Common myeloid progenitor, CD34-positive (primary cell): ENCODE measurements at places on chromosomes 12 and 14.

- peak; percentile 92 for DNase-seq
- H3K4me3 ChIP-seq = peak overlapping the region; percentile 60
- H3K27ac ChIP-seq = no peak overlapping the region
- H3K4me1 ChIP-seq = peaks cover 32% of the 10 kb centered on the region
Measured at GRCh38 chr12:49967042-49967776, 5.5 kb downstream of the AQP5 start.

DNA sequence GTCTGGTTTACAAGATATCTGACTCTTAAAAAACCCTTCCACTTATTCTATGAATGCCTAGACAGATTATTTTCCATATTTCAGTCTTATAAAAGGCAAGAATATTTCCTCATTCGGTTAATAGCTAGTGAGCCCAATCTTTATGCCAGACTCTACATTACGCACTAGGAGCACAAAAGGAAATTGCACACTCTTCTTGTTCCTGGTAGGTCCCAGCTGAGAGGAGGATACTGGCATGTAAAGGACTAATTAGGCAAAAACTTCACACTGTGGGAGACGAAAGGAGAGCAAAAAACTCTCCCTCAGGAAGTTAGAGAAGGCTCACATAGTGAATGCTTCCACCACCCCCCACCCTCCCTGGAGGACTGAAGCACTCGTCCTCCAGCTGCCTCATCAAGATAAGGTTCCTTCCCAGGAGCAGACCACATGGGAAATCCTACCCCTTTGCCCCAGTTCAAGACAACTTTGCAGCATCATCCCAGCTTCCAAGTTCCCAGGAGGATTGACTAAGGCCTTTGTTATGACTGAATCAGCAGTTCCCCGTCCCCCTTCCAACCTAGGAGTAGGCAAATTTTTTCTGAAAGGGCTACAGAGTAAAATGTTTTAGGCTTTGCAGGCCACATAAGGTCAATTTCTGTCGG lies 14.5 kb downstream of the CAPZA3 start:
- peak; percentile 2 for DNase-seq
- no peaks in the 10 kb centered on the region for H3K4me1 ChIP-seq
- no peak overlapping the region for H3K27ac ChIP-seq
- H3K36me3 ChIP-seq = no peaks in the 10 kb centered on the region
- no peaks in the 10 kb centered on the region for H3K27me3 ChIP-seq
- H3K4me3 ChIP-seq = no peak overlapping the region

- no peak overlapping the region for H3K27ac ChIP-seq
- H3K36me3 ChIP-seq = no peaks in the 10 kb centered on the region
- H3K4me3 ChIP-seq = no peak overlapping the region
- H3K27me3 ChIP-seq = no peaks in the 10 kb centered on the region
- no peak for DNase-seq
- H3K4me1 ChIP-seq = peaks cover 6% of the 10 kb centered on the region
Measured at GRCh38 chr12:131101703-131102492, 148.2 kb downstream of the ADGRD1 start.

GRCh38 chr12:89863493-89863938 lies 154.9 kb upstream of the ATP2B1 start:
- H3K4me3 ChIP-seq = no peak overlapping the region
- peak; percentile 29 for DNase-seq
- H3K27me3 ChIP-seq = no peaks in the 10 kb centered on the region
- no peaks in the 10 kb centered on the region for H3K36me3 ChIP-seq
- H3K4me1 ChIP-seq = peaks cover 26% of the 10 kb centered on the region
- H3K27ac ChIP-seq = peak overlapping the region; percentile 72

DNA sequence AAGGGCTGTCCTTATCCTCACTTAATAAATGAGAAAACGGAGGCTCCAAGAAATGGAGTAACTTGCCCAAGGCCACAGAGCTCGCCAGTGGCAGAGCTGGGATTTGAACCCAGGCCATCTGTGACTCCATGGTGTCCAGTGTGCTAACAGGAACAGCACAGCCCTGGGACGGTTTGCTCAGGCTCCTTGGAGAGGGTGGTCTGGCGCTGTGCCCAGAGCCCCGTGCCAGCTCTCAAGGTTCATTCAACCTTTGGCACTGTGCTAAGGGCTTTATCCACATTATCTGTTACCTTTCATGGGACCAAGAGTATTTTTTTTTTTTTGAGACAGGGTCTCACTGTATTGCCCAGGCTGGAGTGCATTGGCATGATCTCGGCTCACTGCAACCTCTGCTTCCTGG lies 8.1 kb downstream of the DAO start:
- H3K4me1 ChIP-seq = no peaks in the 10 kb centered on the region
- H3K27me3 ChIP-seq = no peaks in the 10 kb centered on the region
- H3K4me3 ChIP-seq = no peak overlapping the region
- H3K36me3 ChIP-seq = no peaks in the 10 kb centered on the region

DNA sequence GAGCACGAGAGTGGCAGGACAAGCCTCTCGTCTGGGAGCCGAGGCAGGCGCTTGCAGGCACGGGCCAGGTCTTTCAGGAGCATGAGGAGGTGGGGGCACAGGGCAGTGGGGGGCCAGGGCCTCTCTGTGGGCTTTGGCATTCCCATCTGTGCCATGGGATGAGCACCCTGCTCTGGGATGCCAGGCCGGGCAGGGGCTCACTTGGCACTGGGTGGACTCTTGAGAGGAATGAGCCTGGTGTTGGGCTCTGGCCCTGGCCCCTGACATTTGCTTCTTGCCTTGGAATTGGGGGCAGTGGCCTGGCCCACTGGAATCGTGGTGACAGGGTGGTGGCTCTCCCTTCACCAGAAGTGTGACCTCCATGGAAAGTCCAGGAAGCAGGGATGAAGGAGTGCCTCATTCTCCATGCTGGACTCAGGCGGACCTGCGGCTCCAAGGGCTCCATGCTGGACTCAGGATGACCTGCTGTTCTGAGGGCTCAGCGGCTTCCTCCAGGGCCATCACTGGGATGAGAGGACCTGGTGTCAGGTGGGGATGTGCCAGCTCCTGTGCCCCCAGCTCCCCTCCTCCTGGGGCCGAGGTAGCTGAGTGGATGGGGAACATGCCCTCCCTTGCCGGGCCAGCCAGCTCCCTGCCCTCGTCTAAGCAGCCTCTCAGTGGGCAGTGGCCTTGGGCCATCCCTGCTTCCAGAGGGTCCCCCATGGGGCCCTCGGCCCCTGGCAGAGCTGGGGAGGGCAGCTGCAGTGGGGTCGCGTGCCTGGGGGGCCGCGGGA lies 220.3 kb downstream of the KIF26A start:
- no peaks in the 10 kb centered on the region for H3K36me3 ChIP-seq
- peaks cover 5% of the 10 kb centered on the region for H3K27me3 ChIP-seq
- H3K4me1 ChIP-seq = no peaks in the 10 kb centered on the region
- H3K27ac ChIP-seq = no peak overlapping the region

GRCh38 chr12:132163911-132164288 lies 19.6 kb downstream of the NOC4L start:
- DNase-seq = no peak
- H3K4me1 ChIP-seq = peaks cover 7% of the 10 kb centered on the region
- H3K4me3 ChIP-seq = no peak overlapping the region
- H3K27ac ChIP-seq = no peak overlapping the region
- H3K27me3 ChIP-seq = no peaks in the 10 kb centered on the region
- no peaks in the 10 kb centered on the region for H3K36me3 ChIP-seq

GRCh38 chr14:66698503-66698902 lies 190.6 kb downstream of the GPHN start:
- no peaks in the 10 kb centered on the region for H3K36me3 ChIP-seq
- H3K27me3 ChIP-seq = no peaks in the 10 kb centered on the region
- no peak overlapping the region for H3K27ac ChIP-seq
- no peak for DNase-seq
- H3K4me1 ChIP-seq = no peaks in the 10 kb centered on the region
- H3K4me3 ChIP-seq = no peak overlapping the region

DNA sequence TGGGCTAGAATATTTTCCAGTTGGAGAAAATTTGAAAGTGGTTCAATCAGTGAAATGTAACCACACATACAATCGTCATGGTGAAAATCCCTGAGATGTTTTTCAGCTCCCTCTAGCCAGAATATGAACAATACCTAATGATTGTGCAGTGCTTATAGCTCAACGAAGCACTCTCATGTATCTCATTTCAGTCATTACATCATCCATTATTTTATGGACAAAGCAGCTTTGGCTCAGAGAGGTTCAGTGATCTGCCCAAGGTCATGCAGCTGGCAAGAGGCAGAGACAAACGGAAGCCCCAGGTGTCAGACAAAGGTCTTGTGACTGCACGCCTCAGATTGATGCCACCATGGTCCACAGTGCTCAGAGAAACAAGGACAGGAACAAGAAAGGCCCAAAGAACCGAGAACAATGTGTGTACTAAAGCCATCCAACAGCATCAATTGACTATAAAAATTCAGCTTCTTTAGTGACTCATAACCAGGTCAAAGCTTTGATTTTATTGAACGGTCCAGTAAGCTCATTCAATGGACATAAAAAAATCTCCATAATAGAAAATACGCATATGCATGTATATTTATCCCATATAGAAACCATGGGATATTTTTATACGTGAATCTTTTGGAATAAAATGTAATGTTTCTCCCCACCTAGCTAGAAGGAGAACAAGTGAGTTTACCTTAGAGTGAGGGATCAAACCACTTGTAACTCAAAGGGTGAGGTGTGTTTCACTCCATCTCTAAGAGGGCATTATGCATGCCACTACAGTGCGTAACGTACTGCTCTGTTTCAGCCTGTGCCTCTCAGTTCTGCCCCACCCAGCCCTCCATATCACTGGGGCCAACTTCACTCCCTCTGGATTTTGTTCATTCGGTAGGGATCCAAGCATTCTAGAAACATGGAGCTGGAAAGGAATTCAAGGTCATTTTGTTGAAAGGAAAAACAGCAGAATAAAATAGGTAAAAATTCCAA lies 141.8 kb downstream of the GRIN2B start:
- H3K27me3 ChIP-seq = peaks cover 2% of the 10 kb centered on the region
- no peak overlapping the region for H3K27ac ChIP-seq
- H3K4me3 ChIP-seq = no peak overlapping the region
- H3K36me3 ChIP-seq = no peaks in the 10 kb centered on the region
- H3K4me1 ChIP-seq = no peaks in the 10 kb centered on the region
- DNase-seq = no peak

GRCh38 chr14:78633752-78634151 lies 463.6 kb downstream of the NRXN3 start:
- no peak overlapping the region for H3K27ac ChIP-seq
- H3K36me3 ChIP-seq = no peaks in the 10 kb centered on the region
- DNase-seq = no peak
- no peak overlapping the region for H3K4me3 ChIP-seq
- no peaks in the 10 kb centered on the region for H3K4me1 ChIP-seq

- H3K27ac ChIP-seq = peak overlapping the region; percentile 50
- H3K4me3 ChIP-seq = peak overlapping the region; percentile 89
- no peaks in the 10 kb centered on the region for H3K36me3 ChIP-seq
Measured at GRCh38 chr14:70907996-70908934, 1.0 kb downstream of the PCNX1 start.

GRCh38 chr14:93736378-93737014 lies 51.8 kb downstream of the PRIMA1 start:
- no peaks in the 10 kb centered on the region for H3K4me1 ChIP-seq
- H3K4me3 ChIP-seq = no peak overlapping the region
- peaks cover 11% of the 10 kb centered on the region for H3K27me3 ChIP-seq
- H3K27ac ChIP-seq = no peak overlapping the region

- no peaks in the 10 kb centered on the region for H3K4me1 ChIP-seq
- H3K27me3 ChIP-seq = peaks cover 7% of the 10 kb centered on the region
- H3K36me3 ChIP-seq = no peaks in the 10 kb centered on the region
Measured at GRCh38 chr14:61197416-61197815, 83.7 kb downstream of the TMEM30B start.

GRCh38 chr14:28931999-28932398 lies 165.4 kb downstream of the FOXG1 start:
- no peak for DNase-seq
- H3K27me3 ChIP-seq = no peaks in the 10 kb centered on the region
- H3K27ac ChIP-seq = no peak overlapping the region
- H3K36me3 ChIP-seq = no peaks in the 10 kb centered on the region
- no peak overlapping the region for H3K4me3 ChIP-seq

- no peaks in the 10 kb centered on the region for H3K36me3 ChIP-seq
- H3K27ac ChIP-seq = no peak overlapping the region
- peaks cover 19% of the 10 kb centered on the region for H3K4me1 ChIP-seq
- H3K27me3 ChIP-seq = no peaks in the 10 kb centered on the region
Measured at GRCh38 chr12:116600959-116601918, 42.1 kb downstream of the MAP1LC3B2 start.

DNA sequence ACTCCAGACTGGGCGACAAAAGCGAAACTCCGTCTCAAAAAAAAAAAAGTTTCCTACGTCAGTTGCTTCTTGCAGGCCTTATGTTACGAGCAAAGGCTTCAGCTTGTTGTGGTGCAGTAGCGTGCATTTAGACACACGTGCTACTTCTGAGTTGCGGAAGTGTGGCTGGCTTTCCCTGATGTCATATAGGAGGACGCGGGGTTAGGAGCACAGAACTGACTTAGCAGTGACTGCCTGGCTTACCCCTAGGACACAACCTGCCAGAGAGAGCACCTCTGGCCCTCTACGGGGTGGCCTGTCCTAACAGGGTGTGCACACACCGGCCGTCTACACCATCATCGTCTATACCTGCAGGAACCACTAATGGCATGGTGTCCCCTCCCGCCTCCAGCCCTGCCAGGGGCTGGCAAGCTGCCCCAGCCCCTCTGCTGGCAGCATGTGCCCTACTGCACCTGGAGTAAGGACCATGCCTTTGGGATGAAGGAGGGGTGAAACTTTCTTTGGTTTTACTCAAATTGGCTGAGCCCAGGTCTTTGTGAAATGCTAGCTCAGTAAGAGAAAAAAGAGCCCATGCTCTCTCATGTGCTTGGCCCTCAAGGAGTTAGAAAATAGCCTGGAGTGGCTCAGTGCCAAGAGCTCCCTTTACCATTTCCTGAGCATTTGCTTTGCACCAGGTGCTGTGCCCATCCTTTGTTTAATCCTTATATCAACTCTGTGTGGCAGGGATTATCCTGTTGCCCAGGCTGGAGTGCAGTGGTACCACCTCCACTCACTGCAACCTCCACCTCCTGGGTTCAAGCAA lies 1.7 kb upstream of the GPR68 start:
- no peak overlapping the region for H3K4me3 ChIP-seq
- no peak for DNase-seq
- peaks cover 46% of the 10 kb centered on the region for H3K4me1 ChIP-seq
- H3K36me3 ChIP-seq = no peaks in the 10 kb centered on the region
- no peak overlapping the region for H3K27ac ChIP-seq

- H3K27me3 ChIP-seq = no peaks in the 10 kb centered on the region
- H3K4me1 ChIP-seq = no peaks in the 10 kb centered on the region
- H3K36me3 ChIP-seq = no peaks in the 10 kb centered on the region
- DNase-seq = no peak
- H3K27ac ChIP-seq = no peak overlapping the region
- H3K4me3 ChIP-seq = no peak overlapping the region
Measured at GRCh38 chr14:32694795-32695449, 243.8 kb upstream of the NPAS3 start.

- H3K27me3 ChIP-seq = no peaks in the 10 kb centered on the region
- no peaks in the 10 kb centered on the region for H3K36me3 ChIP-seq
- no peak for DNase-seq
- no peak overlapping the region for H3K4me3 ChIP-seq
- no peak overlapping the region for H3K27ac ChIP-seq
Measured at GRCh38 chr14:58717813-58718212, 80.1 kb downstream of the DACT1 start.

- H3K4me3 ChIP-seq = no peak overlapping the region
- H3K36me3 ChIP-seq = no peaks in the 10 kb centered on the region
- DNase-seq = peak; percentile 94
- H3K27ac ChIP-seq = no peak overlapping the region
Measured at GRCh38 chr14:52402812-52403526, 88.9 kb downstream of the PTGER2 start.
